A549 (cell line): ENCODE measurements at places on chromosomes 4 and X.

- DNase-seq: no peak
Observed at GRCh38 chrX:133575501-133576136, 160.3 kb upstream of the GPC4 start.

DNA sequence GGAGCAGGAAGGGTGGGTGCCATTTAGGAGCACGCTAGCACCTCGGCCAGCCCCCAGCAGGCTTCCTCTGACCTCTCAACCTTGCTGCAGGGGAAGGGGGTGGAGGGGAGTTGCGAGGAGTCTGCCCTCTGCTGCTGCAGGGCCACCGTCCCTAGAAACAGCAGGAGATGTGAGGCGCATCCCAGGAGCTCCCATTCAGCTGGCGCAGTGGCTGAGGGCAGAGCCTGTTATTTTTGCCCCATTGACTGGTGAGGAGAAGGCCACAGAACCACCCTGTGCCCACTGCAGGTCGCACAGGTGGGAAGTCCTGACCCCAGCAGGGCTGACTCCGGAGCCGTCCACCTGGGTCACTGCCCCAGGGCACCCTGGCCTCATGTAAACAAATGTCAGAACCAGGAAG lies 8.0 kb downstream of the PDE6B start:
- DNase-seq: no peak

DNA sequence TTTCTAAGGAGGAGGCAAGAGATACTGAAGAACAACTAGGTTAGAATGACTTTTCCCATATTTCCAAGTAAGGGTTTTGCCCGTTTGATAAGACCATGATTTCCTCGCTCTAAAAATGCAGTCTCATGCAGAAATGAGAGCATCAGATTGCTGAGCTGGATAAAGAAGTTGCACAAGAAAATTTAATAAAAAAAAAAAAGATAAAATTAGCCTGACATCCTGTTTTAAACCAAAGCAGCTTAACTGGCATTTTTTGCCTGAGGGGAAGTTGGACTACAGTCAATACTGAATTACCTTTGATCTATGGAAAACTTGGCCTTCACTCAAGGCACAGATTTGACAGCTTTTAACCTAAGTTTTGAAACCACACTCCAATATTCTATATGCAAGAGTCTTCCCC lies 208.4 kb downstream of the GASK1B start:
- DNase-seq: no peak

GRCh38 chr4:24583451-24584210 lies 723 bp downstream of the DHX15 start:
- DNase-seq: peak; percentile 35

- DNase-seq: peak; percentile 28
Observed at GRCh38 chr4:52982255-52982945, 120.3 kb downstream of the RASL11B start.

GRCh38 chr4:121236353-121237068 lies 72.4 kb upstream of the TNIP3 start:
- DNase-seq: no peak

DNA sequence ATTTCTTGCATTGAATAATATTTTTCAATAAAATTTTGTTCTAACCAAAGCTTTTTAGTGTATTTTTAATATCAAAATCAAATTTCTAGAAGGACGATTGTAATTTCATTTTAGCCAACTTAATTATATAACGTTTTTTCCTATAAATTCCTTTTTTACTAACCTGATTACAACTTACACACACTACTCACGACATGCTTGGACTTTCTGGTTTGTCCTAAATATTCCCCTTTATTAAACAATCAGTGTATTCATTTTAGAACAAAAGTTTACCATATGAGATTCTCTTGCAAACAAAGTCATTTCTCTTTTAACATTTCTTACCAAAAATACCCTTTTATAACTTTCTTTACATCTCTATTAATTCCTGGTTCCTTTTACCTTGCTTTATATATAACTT lies 173.7 kb downstream of the PWWP3B start:
- peak; percentile 2 for DNase-seq

DNA sequence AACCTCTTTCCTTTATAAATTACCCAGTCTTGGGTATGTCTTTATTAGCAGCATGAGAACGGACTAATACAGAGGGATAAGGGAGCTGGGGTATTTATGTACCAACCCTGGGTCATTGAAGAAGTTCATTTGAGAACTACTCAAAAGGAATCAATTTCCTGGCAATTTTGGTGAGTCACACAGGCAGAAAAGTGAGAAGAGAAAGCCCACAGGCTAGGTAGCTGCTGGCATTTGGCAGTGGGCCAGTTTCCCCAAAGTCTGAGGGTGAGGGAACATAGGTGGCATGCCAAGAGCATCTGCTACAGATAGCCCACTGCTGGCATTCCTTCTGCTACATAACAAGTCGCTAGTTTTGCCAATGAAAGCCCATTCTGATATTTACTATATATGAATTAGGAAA lies 411.2 kb downstream of the MID1IP1 start:
- no peak for DNase-seq
